ENCODE measurements at places on chromosomes 4 and X.

GRCh38 chr4:176902710-176903323 lies 110.1 kb upstream of the VEGFC start:
- no peak for DNase-seq

GRCh38 chrX:46575586-46575985 lies 2.0 kb downstream of the CHST7 start:
- DNase-seq = no peak

- DNase-seq = peak; percentile 15
Observed at GRCh38 chr4:176320976-176321361, 1.2 kb downstream of the SPCS3 start.

DNA sequence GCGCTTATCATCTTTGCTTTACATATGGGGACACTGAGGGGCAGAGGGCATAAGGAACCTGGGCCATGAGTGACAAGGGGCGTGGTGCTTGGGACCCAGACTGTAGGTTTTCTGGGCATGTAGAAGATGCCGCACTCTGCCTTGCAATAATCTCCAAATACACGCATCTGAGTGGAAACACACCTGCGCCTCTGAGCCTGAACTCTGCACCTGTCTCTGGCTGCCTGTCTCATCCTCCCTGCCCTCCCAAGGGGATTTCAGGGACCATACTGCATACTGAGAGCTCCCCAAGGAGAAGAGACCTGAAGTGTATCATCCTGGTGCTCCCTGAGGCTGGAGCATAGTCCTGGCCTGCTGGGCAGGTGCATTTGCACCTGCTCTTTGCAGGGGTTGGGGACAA lies 34.7 kb upstream of the ASMTL start:
- no peak for DNase-seq

GRCh38 chr4:77950203-77950602 lies 87.6 kb downstream of the MRPL1 start:
- DNase-seq = no peak

DNA sequence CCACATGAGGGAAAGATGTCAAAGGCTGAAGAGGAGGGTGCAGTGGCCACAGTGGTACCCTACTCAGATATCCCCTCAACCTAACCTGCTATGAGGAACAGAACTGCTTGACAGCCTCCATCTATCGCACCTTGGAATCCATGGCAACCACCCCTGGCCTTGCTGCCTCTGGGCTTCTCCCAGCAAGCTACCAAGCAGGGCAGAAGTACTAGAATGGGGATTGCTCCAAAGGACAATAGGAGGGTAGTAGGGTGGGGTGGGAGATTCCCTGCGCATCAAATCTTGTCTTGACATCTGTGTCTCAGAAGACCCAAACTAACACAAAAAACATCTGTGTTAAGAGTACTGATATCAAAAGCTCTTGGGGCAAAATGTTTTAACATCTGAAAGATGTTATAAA lies 118.2 kb downstream of the FBXW7 start:
- no peak for DNase-seq

DNA sequence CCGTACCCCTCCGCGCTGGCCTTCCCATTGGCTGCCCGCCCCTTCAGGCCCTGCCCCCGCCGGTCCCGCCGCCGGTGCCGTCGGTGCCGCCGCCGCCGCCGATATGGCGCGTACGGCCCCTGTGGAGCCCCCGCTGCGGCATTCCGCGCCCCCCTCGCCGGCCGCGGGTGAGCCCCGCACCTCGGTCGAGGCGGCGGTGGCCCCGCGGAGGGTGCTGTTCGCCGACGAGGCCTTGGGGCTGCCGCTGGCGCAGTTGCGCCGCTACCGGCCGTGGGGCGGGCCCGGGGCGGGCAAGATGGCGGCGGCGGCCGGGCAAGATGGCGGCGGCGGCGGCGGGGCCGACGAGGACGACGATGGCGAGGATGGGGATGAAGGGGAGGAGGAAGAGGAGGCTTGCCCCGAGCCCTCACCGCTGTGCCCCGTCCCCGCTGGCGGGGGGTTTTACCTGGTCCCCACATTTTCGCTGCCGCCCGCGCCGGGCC lies at the start of gene PPP1R3F:
TSS of gene PPP1R3F (plus strand) at position 27 of the 482 bp plus-strand sequence. CDS start at position 104, 77 bp downstream.
- DNase-seq = no peak

DNA sequence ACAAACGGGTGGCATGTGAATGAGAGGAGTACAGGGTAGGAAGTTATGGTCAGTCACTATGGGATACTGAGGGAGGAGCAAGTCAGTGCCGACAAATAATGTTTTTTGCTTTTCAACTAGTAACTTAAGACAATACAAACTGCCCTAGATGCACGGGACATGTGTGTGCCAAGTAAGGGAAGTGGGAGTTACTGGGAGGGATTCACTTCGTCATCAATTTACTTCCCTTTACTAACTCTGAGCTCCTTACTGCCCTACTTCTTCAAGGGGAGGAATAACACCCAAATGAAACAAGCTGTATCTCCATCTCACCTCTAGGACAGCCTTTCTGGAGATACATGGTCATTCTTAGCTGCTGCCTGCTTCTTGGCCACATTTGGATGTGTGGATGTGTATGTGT lies 97.7 kb downstream of the DGKK start:
- DNase-seq = no peak

GRCh38 chrX:132118358-132118757 lies 9.5 kb downstream of the FRMD7 start:
- no peak for DNase-seq

- DNase-seq = no peak
Observed at GRCh38 chr4:123750044-123750443, 353.4 kb downstream of the SPRY1 start.

DNA sequence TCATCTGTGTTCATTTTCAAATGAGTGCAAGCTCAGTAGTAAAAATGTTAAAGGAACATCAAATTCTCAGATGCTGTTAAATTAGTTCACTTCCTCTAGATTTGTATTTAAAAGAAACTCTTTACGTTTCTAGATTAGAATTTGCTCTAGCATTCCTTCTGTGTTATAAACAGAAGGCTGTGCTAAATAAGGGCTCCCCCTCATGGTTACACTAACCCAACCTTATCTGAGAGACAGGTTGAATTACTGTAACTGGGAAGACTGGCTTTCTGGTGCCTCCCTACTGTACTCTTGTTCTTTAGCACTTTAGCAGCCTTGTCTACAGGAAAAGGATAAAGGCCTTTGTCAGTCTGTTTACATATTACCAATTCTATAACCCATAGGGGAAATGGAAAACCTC lies 56.8 kb downstream of the RXFP1 start:
- no peak for DNase-seq

GRCh38 chr4:777520-778262 lies 48.2 kb downstream of the CPLX1 start:
- no peak for DNase-seq

GRCh38 chrX:150954951-150955350 lies 28.2 kb upstream of the HMGB3 start:
- no peak for DNase-seq

DNA sequence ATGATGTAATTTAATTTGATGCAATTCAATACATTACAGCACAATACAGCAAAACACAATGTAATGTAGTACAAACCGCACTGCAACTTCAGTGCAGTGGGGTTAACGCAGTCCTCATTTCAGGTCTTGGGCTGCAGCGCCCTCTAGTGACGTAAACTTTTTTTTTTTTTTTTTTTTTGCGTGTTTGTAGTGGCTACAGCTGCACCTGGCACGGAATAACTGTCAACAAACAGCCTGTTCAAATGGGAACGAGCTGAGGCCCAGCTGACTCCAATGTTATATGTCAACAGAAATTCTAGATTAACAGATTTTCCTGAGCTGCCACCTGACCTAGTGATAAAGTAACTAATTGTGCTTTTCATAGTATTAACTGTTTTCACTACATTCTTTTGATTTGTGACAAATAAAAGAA lies 33.5 kb upstream of the RASSF6 start:
- peak; percentile 18 for DNase-seq

- no peak for DNase-seq
Observed at GRCh38 chrX:35728481-35728880, 69.7 kb upstream of the MAGEB16 start.

DNA sequence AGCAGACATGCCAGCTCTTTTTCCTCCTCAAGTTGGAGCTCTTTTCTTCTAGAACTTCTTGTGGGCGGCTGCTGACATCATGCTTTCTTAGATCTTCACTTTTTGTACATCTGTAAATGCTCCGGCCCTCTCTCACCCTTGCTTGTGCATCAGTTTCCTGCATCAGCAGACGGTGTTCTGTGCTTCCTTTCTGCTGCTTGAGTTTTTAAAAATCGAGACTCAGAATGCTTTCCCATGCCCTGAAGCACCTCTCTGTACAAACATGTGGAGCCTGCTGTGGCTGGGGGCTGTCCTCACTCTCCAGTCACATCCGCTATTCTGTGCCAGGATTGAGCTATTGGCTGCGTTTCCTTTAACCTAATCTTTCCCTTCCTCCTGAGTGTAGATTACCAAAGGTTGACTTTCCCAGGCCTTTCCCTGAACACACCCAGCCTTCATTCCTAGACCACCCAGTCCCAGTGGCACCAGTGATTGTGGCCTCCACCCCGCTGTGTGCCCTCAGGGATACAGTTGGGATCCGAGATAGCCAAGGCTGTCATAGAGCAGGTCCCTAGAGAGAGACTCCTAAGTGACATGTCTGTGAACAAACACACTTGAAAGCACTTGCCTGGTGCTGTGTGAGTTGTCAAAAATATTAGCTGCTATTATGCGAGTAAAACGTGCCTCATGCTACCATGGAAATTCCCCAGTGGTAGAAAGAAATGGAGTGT lies 41.9 kb downstream of the TNIP2 start:
- no peak for DNase-seq

- no peak for DNase-seq
Observed at GRCh38 chr4:121127100-121127499, 37.0 kb downstream of the TNIP3 start.

DNA sequence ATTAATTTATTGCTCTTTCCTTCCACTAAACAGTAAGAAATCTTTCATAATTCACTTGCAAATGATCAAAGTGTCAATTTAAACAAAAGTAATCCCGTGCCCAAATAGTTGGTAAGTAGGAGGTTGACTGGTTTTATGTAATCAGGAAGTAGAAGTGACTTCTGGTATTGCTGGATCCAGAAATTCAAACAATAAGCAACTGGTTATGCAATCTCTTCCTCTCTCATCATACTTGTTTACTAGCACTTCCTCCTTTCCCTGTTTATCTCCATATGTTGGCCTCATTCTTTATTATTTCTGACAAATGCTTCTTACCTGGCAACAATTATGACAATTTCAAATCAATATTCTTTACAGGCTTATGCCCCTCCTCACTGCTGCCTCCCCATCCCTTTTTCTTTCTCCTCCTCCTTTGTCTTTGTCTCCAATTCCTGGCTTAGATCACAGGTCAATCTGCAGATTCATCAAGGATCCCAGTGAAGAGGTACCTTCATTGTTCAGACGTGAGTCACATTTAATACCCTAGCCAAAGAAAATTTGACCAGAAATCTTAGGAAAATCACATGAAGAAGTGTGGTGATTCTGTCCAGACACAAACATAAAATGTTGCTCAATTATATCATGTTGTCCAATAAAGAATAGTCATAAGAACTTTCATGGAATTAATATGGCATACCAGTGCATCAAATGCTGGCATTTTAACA lies 323.2 kb upstream of the PCDH7 start:
- no peak for DNase-seq

DNA sequence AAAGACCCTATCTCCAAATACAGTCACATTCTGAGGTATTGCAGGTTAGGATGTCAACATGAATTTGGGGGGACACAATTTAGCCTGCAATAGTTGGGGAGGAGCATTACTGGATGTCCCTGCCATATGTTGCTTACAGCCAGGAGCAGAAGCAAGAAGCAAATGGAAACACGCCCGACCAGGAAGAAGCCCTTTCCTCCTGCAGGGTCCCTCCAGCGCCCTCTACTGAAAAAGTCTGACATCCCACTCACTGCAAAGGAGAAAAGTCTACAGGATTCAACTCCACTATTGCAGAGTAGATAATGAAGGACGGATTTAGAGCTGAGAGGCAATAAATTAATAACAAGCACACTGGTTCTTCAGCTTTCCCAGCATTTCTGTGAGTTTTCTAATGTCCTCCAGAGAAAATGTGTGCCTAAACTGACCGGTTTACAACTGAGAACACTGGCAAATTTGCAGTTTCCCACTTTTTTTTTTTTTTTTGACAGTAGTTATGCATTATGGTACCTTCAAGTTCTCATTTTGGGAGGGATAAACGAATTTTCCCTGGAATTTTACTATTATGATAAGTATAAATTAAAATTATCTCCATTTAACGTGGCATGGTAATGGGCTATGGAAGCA lies 31.7 kb downstream of the COQ2 start:
- DNase-seq = peak; percentile 27

- DNase-seq = no peak
Observed at GRCh38 chr4:23947826-23948225, 58.0 kb upstream of the PPARGC1A start.

GRCh38 chrX:106201502-106202178 lies 33.5 kb downstream of the PWWP3B start:
- no peak for DNase-seq

GRCh38 chr4:93212250-93212649 lies 616.3 kb upstream of the ATOH1 start:
- no peak for DNase-seq

GRCh38 chr4:131052646-131053045 lies 1956.7 kb downstream of the C4orf33 start:
- DNase-seq = no peak

GRCh38 chr4:155371432-155372043 lies 5.2 kb downstream of the MAP9 start:
- no peak for DNase-seq

DNA sequence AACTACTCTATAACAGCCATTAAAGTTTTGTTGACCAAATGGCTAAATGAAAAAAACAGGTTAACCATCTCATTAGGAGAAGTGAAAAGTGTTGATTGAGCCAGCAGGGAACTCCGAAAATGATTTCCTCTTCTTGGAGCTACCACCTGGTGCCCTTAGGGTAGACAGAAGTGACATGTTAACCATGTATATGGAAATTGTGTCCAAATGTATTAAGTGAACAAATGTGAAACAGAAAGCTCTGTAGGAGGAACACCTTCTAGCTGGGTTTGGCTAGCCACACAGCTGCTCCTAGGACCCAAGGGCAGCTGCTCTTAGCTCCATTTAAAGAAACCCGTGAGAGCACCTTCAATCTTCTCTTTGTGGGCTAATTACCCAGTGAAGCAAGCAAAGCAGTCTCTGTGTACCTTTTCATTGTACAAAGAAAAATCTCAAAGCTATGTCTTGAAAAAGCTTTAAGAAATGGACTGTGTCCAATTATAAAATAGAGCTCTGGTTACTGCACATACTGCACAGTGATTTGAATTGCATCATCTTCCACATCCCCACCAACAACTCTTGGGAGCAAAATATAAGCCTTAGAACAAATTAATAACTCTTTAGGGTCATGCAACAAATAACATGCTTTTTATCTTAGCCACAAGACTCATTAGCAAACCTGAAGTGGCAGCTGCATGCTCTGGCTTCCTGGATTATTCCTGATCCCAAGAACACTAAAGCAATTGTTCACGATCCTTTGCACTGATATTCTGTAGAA lies 59.2 kb upstream of the PARM1 start:
- DNase-seq = no peak

DNA sequence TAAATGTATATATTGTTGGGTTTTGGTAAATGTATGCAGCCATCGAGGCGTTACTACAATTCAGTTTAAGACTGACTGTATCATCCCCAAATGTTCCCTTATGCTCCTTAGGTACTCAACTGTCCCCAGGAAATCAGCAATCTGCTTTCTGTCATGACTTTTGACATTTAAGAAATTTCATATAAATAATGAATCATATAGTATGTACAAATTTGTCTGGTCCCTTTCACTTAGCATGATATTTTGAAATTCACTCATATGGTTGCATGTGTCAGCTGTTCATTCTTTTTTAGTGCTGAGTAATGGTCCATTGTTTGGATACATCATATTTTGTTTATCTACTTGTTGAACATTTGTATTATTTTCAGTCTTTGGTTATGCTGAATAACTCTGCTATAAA lies 218.8 kb downstream of the C4orf33 start:
- DNase-seq = no peak

Measured in HuH-7.5 (cell line).